ENCODE measurements at places on chromosomes 2 and 18.

DNA sequence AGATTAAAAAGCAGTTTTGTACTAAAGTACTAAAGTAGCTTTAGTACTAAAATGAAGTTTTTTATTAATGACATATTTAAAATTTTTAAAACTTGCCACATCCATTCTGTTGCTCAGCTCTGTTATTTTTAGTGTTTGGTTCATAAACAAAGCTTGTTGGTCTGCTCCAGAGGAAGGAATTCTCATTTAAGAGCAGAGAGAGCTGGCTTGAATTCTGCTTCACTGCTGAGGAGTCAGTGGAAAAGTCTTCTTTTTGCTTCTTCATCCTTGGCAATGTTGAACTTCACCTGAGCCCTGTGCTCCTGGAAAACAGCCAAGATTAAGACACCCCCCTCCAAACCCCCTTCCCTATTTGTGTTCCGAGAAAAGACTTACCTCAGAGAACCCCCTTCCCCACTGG, 40.6 kb downstream of the TMEM87B start:
- no peak for DNase-seq

- no peak for DNase-seq
Observed at GRCh38 chr2:70854411-70854810, 18.8 kb upstream of the CD207 start.

- DNase-seq, result no peak
Observed at GRCh38 chr2:33197198-33197938, 250.6 kb downstream of the LTBP1 start.

DNA sequence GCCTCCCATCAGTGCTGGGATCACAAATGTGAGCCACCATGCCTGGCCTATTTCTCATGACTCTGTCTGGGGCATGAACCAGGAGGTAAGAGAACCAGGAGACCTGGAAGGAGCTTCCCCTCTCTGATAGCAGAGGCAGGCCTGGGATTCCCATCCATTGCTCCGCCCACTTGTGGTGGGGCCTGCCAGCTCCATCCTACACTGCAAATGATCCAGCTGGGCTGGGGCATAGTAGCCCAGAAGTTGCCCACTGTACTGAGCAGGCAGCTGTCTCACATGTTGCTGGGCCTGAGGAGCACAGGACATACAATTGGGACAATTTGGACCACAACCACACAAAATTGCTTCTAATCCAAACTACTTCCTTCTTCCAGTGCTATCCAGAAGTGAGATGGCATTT, 91.0 kb downstream of the MARCHF4 start:
- no peak for DNase-seq

GRCh38 chr18:73782405-73782804, 365.2 kb downstream of the FBXO15 start:
- no peak for DNase-seq

- DNase-seq, result no peak
Observed at GRCh38 chr2:58266211-58266610, 25.1 kb upstream of the FANCL start.

GRCh38 chr2:17680119-17680518, 73.5 kb downstream of the SMC6 start:
- no peak for DNase-seq

- no peak for DNase-seq
Observed at GRCh38 chr2:39649511-39649910, 16.2 kb upstream of the TMEM178A start.

DNA sequence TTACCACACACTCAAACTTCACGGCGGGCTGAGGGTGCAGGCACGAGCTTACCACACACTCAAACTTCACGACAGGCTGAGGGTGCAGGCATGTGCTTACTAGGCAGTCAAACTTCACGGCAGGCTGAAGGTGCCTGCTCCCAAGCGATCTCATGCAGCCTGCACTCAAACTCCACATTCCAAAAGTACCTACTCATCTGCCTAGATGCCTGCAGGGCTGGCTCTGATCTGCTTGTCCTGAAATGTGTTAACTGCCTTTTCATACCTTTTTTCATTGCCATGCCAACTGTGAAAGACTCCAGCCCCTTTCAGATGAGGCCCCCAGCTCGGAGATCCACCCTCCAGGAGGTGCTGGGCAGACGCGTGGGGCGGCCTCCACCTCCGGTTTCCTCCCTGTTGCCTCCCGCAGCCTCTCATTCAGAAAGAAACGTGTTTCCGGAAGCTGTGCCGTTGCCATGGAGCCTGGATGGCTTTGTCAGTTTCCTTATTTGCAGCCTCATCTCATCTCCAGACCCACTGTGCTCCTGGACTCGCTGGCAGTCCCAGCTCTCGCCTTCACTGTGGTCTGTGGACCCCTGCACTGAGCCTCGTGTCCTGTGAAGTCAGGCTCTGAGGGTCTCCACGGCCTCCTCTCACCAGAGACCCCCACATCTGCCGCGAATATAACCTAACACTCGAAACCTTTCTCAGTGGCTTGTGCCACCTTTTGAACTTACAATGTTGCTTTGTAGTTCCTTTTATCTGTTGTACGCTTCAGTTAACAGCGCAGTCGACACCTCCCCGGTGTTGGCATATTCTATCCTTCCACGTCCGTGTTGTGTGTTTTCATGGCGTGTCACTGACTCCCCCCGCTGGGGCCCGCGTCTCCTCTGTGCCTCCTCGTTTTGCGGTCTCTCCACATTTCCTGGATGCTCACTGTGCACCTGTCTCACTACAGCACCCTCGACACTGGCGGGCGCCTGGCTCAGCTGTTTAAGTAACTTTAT, 106.1 kb upstream of the ALKAL2 start:
- peak; percentile 26 for DNase-seq

GRCh38 chr2:175599966-175600831, 401.9 kb downstream of the LNPK start:
- DNase-seq, result no peak

DNA sequence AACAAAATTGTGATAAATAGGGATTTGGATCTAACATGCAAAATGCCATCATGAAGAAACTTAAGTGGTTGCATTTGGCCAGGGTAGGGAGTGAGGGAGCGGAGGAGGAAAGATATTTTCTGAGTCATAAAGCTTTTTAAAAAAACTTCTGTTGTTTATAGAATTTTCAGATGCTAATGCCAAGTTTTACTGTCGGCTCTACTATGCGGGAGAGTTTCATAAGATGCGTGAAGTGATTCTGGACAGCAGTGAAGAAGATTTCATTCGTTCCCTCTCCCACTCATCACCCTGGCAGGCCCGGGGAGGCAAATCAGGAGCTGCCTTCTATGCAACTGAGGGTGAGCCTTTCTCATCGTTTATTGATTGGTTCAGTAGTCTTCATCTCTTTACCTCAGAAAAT, 56.0 kb upstream of the PTH2R start:
- no peak for DNase-seq

DNA sequence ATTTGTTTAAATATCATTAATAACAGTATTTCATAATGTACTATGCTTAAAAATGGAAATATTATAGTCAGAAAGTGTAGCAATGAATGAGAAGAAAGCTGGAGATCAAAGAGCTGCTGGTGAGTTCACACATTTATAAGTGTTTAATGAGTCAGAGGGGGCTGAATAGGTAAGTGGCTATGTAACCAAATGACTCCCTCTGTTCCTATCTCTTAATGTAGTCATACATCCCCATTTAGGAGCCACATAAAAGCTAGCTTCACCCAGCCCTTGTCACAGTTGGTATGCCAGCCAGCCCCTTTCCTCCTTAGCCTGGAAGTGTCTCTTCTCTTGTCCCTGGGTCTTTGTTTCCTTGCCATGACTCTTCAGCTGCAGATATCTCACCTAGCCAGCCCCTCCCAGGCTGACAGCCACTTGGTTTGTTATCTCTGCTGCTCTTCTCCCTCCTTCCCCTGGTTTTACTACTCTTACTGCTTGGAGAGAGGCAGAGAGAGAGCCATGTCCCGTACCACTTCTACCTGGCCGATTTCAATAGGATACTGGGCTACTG, 438.6 kb upstream of the HNMT start:
- no peak for DNase-seq

DNA sequence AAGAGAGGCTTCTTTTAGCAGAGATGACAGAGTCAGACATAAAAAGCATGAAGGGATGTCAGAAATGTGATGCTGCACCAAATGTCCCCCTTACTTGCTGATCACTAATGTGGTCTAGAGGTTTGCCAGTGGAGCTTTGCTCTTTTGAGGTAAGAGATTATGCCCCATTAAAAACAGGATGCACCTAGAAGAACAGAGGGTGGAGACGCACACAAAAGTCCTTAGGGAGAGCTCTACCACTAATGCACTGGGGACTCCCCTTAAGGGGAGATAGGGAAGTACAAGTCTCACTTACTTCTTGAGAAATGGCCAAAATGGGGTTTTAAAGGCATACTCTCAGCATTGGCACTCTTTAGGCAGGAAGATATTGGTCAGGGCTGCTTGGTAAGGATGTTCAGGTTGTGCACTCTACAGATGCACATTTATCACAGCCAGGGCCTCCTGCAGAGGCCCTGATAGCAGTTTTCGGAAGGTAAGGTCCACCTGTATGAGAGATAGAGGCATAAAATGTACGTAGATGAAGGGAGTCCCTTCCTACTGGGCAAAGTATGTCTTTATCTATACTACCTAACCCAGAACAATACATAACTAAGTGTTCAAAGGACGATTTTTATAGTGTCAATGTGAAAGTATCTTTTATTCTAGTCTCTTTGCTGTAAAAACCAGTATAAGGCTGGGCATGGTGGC, 17.0 kb upstream of the SCYGR1 start:
- DNase-seq, result no peak

GRCh38 chr18:47260120-47260923, 8.9 kb upstream of the SKOR2 start:
- no peak for DNase-seq

DNA sequence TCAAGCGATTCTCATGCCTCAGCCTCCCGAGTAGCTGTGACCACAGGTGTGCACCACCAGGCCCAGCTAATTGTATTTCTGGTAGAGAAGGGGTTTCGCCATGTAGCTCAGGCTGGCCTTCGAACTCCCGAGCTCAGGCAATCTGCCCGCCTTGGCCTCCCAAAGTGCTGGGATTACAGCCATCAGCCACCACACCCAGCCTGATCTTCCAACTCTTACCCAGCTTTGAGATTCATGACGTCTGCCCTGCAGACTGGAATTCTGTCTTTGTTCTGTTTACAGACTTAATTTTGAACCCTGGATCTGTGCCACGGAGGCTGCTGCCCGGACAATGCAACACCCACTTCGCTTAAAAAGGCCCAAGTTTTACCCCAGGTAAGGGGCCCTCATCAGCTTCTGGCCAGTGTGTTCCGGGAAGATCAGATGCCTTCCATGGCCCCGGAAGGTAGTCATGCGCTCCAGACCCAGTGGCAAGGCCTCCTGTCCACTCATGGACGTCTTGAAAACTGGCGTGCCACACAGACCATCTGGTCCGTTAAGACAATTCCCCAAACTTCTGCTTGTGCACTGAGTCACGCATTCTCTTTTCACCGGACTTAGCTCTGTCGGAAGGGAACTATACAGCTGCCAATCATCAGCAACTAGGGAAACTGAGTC, 5.5 kb downstream of the PXDN start:
- DNase-seq, result no peak

DNA sequence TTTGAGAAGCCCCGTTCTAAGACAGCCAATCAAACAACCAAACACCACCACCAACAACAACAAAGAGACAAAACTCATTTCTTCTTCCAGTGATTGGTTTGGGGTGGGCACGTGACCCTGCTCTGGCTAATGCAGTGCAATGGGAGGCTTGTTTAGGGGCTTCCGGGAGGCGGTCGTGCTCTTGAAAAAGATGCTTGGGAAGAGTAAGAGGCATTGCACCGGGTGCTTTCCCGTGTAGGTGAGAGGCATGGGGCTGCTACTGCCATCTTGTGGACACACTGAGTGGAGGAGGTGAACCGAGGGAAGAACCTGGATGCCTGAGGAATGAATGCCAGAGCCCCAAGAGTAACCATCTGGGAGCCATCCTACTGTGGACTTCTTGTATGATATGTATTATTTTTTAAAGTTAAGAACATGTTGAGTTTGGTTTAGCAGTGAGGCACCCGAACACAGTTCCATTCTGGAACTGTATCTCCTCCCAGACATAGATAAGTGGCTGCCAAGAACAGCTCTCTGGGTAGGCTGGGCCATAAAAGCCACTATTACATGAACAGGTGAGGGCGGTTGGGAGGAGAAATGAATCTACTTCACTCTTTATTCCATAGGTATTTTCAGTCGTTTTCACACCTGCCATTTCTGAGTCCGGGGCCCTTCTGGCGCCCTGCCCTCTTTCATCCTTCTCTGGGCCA, 19.1 kb upstream of the ARHGAP25 start:
- DNase-seq, result peak; percentile 13

- no peak for DNase-seq
Observed at GRCh38 chr2:120754067-120754960, 18.6 kb downstream of the GLI2 start.

- DNase-seq, result no peak
Observed at GRCh38 chr2:237514474-237515130, 27.6 kb downstream of the MLPH start.

GRCh38 chr2:157808421-157808820, 67.7 kb downstream of the ACVR1 start:
- no peak for DNase-seq

DNA sequence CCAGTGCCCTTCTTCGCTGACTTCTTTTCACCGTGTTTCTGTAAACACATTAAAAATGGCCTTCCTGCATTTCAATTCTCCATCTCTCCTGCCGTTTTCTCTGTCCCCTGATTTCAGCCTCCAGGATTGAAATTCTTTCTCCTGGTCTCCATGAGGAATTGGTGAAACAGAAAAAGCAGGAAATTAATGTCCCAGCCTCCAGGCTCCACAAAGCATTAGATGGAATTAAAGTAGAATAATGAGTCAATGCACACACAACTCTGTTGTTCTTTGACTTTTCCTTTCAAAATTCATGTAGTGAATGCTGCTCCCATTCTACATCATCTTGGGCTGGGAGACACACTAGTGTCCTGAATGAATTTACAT, 209.5 kb downstream of the KLHL29 start:
- DNase-seq, result no peak

- DNase-seq, result no peak
Observed at GRCh38 chr2:38523728-38524437, 78.8 kb downstream of the HNRNPLL start.

DNA sequence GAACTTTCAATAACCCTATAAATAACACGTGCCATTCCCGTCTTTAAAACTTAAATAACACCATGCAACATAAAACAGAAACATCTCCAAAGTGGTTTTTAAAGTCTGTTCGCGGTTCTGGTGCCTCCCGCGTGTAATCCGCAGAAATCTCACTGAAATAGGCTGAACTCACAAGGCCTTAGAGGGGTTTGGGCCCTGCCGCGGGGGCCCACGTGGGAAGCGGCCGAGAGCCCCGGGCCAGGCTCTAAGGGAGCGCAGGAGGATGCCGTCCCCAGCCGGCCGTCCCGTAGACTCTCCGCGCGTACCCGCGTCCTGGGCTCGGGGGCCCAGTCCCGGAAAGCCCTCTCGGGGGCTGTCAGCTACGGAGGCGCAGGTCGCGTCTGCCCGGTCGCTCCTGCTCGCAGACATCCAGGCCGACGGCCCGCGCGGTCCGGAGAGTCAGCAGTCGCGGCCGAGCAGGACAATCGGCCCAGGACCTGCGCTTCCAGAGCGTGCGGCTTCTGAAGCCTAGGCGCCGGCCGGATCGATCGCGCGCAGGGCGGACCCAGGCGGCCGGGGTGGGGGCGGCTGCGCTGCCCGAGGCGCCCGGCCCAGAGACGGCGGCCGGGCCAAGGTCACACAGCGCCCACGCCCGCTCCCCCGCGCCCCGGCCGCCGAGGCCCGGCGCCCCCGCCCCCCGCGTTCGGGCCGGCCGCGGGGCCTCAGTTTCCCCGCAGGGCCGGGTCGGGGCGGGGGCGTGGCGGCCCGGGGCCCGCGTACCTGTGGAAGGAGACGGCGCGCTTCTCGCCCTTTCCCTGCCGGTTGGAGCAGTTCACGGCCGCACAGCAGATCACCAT, 558 bp downstream of the THAP4 start:
- no peak for DNase-seq

Data from effector CD8-positive, alpha-beta T cell (primary cell).